Fibroblast of skin of left quadriceps (primary cell): ENCODE measurements at places on chromosomes 12 and 14.

DNA sequence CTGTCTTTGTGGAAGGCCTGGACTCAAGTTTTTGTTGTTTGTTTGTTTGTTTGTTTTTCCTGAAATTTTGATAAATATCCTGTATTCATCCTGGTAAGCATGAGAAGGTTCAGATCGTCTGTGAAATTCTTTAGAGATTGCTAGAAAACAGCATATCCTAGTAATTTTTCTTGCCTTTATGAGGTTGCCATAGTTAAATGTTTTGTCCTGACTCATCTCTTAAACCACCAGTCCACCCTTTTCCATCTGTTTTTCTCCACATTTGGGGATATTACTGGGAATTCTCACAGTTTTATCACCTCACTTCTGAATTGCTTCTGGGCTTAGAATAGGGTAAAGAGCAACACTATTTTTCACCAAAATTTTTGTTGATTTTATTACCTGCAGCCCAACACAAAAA is 248.3 kb downstream of the FBXL14 start:
- peak; percentile 61 for DNase-seq

DNA sequence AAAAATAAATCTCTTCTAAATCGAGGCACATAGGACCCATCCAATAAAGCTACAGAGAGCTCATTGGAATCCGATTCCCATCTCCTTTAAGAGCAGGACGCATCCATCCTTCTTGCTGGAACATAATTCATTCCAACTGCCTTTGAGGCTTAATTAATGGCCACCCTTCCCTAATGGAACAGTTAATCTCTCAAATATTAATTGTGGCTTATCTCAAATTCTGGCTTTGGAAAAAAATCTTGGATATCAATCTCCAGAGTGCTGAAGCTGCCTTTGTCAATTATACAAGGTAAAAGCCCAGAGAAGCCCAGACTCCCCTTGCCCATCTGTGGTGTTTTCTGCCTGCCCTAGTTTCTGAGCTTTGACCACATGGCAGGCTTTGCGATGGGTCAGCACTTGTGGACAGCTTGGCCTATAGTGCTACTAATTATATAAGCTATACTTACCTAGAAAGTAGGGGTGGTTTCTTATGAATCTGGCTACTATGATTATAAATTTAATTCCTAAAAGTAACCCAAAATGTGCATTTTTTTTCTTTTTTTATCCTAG is 246.3 kb downstream of the NUAK1 start:
- no peak for DNase-seq

- no peak for DNase-seq
Measured at GRCh38 chr12:15899282-15899870, 11.8 kb upstream of the DERA start.

DNA sequence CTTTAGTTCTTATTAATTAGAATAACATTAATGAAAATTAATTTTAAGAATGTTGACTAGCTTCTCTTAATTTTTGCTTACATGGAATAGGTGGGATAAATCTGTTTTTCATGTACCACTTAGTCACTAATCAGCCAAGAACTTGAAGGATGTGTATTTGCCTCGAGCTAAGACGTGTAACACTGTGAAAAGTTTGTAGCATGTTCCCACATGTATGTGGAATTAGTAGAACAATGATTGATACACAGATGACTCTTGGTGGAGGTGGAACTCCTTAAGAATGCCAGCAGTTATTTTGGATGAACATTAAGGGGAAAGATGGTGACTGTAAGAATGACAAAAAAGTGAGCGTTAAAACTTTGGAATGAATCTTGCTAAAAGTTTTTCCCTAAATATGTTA is 435.7 kb upstream of the MDGA2 start:
- no peak for DNase-seq

DNA sequence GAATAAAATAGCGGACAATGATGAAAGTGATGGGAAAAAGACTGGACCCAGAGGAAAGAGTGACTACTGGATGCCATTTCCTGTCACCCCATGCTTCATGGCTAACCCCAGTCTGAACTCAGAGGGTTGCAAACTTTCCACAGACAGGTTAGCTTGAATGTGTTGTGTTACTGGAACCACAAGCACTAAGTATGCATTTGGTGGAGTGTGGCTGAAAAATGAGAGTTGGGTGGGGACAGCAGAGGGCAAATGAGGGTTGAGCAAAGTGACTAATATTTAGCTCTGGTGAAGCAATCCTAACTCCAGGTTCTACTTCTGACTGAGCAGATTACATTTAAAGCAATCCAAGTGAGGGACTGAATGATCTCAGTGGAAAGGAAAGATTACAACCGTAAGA is 1.6 kb downstream of the SLC16A7 start:
- DNase-seq = peak; percentile 95

- DNase-seq = no peak
Measured at GRCh38 chr12:105480162-105480561, 149.7 kb downstream of the C12orf75 start.

GRCh38 chr12:47385653-47386052 is 305.9 kb upstream of the AMIGO2 start:
- no peak for DNase-seq

DNA sequence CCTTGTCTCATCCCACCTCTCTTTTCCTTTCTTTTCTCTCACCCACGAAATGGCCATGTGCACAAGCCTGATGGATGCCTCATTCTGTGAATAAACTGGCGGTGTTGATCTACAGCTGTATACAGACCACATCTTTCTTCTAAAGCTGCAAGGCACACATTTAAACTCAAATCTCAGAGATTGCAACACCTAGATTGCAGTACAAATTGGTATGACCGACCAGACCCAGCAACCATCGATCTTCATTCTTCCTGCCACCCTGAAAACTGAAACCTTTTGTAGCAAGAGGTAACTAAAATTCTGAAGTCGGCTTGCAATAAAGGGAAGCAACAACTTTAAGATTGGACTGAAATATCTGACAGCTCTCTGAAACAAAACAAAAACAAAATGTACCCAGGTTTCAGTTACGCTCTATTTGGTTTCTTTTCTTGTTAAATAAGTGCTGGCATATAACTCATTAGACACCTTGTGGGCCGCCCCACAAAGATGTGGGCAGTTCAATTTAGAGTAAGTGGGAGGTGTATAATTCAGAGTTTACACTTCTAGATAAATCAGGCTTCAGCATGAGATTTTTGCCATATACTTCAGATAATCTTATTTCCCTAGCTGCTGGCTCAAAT is 390.0 kb upstream of the NOVA1 start:
- no peak for DNase-seq

DNA sequence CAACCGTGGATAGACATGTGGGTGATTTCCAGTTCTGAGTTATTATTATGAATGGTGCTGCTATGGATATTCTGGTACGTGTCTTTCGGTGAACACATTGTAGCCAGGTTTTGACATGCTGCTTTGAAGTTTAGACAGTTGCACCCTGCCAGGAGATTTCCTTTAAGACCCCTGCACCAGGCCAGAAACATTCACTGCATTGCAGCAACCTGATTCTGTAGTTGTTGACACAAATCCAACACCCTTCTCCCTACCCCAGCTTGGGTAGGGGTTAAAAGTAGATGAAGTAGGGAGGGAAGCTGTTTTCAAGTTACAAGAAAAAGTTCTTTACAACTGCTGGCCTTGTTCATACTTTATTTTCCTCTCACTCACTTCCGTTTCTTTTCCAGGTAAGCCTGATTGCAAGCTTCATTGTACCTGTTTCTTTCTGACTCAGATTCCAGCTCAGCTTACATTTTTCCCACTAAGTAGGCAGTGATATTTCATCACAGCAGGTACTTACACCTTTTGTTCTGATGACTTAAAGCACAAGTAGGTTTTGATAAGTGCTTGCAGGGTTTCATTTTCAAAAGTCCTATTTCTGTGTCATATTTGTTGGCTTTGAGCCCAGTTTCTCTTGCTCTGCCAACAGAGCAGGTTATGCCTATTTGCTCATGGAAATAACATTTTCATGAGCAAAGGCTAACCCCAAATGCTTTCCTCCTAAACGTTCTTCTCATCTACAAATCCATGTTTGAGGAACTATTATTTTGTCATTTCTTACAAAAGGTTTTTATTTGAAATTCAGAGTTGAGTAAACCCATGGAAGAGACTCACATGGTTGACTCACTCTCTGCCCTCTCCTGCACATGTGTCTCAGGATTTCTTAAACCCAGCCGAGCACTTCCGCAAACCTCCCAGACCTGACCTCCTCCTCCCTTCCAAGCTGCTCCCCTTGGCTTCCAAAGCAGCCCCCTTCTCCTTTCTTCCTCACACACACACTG is 12.1 kb upstream of the LTA4H start:
- DNase-seq = no peak

DNA sequence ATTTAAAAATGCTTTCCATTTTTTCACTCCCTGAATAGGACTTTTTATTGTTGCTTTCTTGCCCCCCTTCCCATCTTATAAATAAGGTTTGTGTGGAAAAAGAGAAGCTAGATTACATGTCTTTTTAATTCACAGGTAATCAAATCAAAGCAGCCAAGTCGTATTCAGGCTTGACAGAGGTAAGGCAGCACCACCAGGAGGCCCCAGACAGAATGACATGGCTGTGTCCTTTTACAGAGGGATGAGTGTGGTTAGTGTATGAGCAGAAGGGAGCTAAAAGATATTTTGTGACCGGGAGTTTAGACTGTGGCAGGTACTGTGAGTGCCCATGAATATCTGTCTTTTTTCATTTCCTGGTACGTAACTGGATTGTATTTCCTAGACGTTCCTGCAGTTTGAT is 596.1 kb downstream of the ETNK1 start:
- no peak for DNase-seq

DNA sequence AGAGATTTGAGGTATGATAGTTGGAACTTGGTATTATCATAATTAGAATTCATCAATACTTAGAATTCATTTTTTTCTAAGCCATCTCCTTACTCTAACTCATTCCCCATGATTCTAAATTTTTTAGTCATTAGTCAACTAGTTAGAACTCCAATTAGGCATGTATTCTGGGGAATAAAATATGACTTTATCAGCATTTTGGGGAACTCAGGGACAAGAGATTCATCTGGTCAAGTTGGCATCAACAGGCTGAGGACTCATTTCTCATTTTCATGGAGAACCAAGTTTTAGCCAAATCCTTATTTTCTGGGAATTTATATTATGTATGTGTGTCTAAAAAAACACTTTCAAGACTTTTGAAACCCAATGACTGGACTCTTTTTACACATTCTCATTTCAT is 29.2 kb downstream of the DIP2B start:
- no peak for DNase-seq

GRCh38 chr12:46468160-46468559 is 95.6 kb upstream of the SLC38A2 start:
- DNase-seq = no peak

DNA sequence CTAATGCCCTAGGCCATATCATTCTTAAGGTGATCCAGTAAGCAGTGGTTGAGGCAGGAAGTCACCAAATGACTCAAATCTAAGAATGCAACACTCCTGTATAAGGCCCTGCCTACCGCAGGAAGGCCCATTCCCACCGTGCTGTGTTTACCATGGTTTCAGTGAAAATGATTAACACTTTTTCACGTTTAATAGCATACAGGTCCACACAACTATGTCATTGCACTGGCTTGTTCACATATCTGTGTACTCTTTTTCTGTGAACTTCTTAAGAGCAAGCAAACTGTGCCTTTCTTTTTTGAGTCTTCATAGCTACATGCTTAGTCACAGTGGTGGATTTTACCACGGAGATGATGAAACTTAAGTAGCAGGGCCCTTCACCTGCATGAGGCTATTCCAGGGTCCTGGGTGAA is 214.9 kb downstream of the CNTN1 start:
- DNase-seq = peak; percentile 15

DNA sequence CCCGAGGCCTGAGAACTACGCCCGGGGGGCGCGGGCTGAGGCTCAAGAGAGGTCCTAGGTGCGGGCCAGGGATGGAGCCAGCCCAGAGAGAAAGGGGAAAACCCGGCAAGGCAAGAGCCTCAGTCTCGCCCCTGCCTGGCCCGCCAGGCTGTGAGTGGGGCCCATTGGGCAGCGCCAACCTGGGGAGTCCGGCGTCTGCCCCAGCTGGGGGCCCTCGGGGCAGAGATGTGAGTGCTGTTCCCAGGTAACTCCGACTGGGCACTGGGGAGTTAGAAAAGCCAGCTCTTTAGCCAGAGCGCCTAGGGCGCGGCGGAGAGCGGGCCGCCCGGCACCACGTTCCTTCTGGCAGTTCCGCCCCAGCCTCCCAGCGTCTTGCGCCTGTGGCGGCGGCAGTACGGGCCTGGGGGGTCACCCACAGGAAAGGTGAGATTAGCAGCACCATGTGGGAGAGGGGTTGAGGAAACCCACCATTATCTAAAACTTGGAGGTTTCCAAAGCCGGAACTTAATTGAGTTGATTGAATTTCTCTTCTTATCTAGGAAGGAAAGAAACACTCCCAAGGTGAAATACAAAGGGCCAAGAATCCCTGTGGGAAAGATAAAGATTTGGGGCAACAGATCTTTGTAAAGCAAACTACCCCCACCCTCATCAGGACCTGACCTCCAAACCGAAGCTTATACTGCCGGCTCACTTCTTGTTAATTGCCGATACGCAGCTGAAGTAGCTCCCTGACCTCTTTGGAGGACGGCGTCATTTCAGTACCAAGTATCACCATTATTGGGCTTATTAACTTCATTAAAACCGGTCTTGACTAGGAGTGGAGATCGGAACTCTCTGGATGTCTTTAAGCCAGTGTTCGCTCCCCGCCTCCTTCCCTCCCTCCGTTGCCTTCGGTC is 11.6 kb downstream of the OTX2 start:
- no peak for DNase-seq

GRCh38 chr14:68131907-68132306 is 312.3 kb downstream of the RAD51B start:
- DNase-seq = no peak

- DNase-seq = no peak
Measured at GRCh38 chr14:95174184-95174792, 17.0 kb upstream of the DICER1 start.

GRCh38 chr12:110046451-110047187 is 1.7 kb downstream of the C12orf76 start:
- DNase-seq = no peak

- DNase-seq = peak; percentile 14
Measured at GRCh38 chr14:99628887-99629618, 15.9 kb upstream of the HHIPL1 start.

- no peak for DNase-seq
Measured at GRCh38 chr12:83153177-83153576, 466.5 kb downstream of the TMTC2 start.

DNA sequence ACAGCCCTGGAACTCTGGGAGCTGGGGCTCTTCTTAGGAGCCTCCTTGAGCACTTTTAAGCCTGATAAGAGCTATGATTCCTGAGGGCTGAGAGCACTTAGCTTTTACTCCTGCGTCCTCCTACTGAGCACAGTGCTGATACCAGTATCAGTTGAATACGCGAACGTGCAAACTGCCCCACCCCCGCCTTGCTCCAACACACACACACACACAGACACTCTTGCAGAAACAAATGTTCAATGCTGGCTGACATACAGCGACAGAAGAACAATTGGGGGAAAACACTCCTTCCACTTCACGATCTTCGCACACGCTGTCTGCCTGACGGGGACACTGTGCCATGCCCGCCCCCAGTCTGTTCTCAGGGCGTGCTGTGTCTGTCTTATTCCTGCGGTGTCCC is 57.2 kb upstream of the DLK1 start:
- DNase-seq = no peak

DNA sequence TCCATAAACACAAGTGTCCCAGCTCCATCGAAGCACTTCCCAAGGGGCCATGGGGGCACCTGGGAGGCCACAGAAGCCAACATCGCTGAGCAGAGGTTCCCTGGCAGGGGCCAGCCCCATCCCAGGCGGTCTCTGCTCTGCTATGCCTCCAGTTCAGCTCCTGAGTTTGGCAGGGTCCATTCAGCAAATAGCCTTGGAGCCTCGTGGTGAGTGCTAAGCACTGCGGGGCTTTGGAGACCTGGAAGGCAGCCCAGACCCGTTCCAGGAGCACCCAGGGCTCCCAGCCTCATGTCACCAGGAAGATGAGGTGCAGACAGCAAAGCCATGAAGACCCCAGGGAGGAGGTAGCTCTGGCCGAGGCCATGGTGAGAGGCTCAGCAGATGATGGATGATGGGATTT is 109.5 kb downstream of the LGMN start:
- no peak for DNase-seq
